Naive thymus-derived CD4-positive, alpha-beta T cell (primary cell): ENCODE measurements at places on chromosomes 1 and 21. TPM values are rescaled to one million over a fixed set of nuclear protein-coding genes. Genes with fewer than 3 reads are reported as not detected.

The CDCA8 gene
- 1.3 TPM for polyA plus RNA-seq

The TCHHL1 gene
- polyA plus RNA-seq: not detected

The OR6K3 gene
- not detected for polyA plus RNA-seq

The THEM4 gene
- polyA plus RNA-seq: 113 TPM

- no peaks in the 10 kb centered on the region for H3K4me1 ChIP-seq
- DNase-seq: no peak
- H3K4me3 ChIP-seq: no peak overlapping the region
- H3K27me3 ChIP-seq: no peaks in the 10 kb centered on the region
- H3K27ac ChIP-seq: no peak overlapping the region
Measured at GRCh38 chr1:232968391-232968790, 18.0 kb downstream of the NTPCR start.

The LRRC42 gene
- 7.7 TPM for polyA plus RNA-seq

The RPS6KA1 gene
- polyA plus RNA-seq: 131 TPM

GRCh38 chr1:35047188-35047858, 15.6 kb upstream of the ZMYM6 start:
- no peak for DNase-seq
- H3K4me3 ChIP-seq: no peak overlapping the region
- H3K4me1 ChIP-seq: no peaks in the 10 kb centered on the region
- H3K36me3 ChIP-seq: no peaks in the 10 kb centered on the region

The SMPDL3B gene
- polyA plus RNA-seq: not detected

The ANGPTL1 gene
- not detected for polyA plus RNA-seq

DNA sequence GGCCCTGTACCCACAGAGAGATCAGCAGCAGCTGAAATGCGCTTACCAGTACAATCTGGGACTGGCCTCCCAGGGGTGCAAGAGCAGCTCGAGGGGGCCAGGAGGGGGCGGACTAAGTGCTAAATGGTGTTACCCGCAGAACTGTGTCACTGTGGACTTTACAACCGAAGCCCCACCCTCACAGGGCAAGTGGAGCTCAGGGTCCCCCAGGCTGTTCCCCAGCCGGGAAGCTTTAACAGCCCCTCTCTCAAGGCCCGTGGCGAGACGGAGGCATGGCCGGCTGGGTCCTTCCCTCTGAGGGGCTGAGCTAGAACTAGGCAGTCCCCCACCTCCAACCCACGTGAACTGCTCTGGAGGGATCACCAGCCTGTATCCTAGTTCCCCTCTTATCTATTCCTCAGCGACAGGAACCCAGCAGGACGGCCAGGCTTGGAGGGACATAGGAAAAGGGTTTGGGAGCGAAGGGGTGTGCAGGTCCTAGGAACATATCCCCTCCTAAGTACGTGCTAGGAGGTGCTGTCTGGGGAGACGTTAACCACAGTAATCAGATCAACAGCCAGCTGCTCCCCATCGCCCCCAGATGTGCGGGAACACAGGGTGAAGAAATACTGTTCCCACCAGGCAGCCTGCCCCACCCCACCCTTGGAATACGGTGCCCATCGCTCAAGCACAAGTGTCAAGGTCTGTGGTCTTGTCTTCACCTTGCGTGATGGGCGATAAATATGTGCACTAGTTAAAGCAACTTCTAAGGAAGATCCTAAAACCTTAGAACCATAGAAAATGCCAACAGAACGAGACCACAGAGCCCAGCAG, 24.4 kb downstream of the ZBTB17 start:
- peaks cover 51% of the 10 kb centered on the region for H3K4me1 ChIP-seq
- no peaks in the 10 kb centered on the region for H3K36me3 ChIP-seq
- H3K27ac ChIP-seq: peak overlapping the region; percentile 28
- H3K4me3 ChIP-seq: no peak overlapping the region
- DNase-seq: no peak

DNA sequence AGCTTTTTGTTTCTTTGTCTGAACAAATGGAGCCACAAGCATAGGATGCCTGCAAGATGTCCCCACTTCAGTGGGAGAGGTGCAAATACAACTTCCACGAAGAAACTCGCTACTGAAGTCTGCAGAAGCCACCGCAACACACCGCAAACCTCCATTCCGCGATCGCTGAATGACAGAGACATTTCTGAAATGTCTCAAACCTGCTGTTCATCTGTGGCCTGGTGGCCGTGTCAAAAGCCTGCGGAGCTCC, 1.0 kb downstream of the TP53BP2 start:
- H3K4me3 ChIP-seq: peak overlapping the region; percentile 63
- peak; percentile 52 for DNase-seq
- H3K4me1 ChIP-seq: peaks cover 27% of the 10 kb centered on the region
- peak overlapping the region; percentile 99 for H3K27ac ChIP-seq

DNA sequence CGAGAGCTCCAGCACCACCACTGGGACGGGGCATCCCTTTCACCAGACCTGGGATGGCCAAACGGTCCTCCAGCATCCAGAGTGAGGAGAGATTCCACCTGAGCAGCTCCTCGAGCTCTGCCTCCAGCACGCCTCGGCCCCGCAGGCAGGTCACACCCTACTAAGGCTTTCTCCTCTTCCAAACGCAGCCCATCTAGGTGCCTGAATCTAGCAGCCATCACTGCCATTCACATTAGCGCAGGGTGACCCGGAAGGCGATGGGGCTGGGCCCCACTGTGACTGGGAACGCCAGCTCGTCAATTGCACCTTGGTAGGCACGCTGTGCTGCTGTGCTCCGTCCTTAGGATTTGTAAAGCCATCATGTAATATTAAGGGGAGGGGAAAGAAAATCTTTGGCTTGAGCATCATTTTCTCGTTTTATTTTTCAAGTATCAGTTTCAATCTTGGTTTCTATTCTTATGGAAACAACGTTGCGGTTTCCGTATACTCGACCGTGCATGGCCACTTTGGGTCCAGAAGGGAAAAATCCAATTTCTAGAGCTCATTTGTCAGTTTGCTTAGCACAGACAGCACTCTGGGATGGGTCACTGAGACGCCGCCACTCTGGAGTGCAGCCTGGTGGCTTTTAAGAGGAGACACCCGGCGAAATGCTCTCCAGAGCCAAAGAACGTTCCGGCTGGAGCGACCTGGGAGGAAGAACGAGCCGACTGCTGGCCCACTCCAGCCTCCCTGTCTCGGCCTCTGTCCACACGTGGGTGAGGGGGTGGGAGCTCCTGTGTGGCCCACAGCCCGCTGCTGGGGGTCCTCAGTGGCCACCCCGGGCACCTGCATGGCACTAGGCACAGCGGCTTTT, 173.6 kb downstream of the PRDM16 start:
- H3K36me3 ChIP-seq: no peaks in the 10 kb centered on the region
- no peaks in the 10 kb centered on the region for H3K4me1 ChIP-seq
- no peak for DNase-seq
- no peak overlapping the region for H3K4me3 ChIP-seq

DNA sequence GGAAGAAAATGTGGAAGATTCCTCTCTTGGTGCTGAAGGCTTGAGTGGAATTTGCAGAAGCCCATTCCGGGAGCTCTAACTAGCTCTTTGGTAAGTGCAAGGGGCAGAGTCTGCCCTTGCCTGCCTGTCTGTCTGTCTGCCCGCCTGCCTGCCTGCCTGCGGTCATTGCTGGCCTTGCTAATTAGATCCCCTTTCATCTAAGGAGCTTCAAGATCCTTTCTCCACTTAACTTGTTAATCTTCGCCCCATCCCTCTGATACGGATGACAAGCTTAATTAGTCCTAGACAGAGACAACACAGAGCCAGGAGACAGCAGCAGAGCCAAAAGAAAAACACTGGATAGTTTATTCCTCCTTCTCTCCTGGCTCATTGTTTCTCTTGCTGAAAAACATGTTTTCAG, 80.2 kb upstream of the GADD45A start:
- H3K27me3 ChIP-seq: no peaks in the 10 kb centered on the region
- no peak for DNase-seq
- no peaks in the 10 kb centered on the region for H3K36me3 ChIP-seq
- no peak overlapping the region for H3K4me3 ChIP-seq
- H3K4me1 ChIP-seq: no peaks in the 10 kb centered on the region

The OR11L1 gene
- not detected for polyA plus RNA-seq

The OR2L2 gene
- 0.33 TPM for polyA plus RNA-seq

- no peaks in the 10 kb centered on the region for H3K4me1 ChIP-seq
- no peaks in the 10 kb centered on the region for H3K27me3 ChIP-seq
- H3K36me3 ChIP-seq: no peaks in the 10 kb centered on the region
- H3K4me3 ChIP-seq: no peak overlapping the region
- no peak for DNase-seq
Measured at GRCh38 chr1:56933606-56934005, 32.2 kb downstream of the C8B start.
